EL (cell line): ENCODE measurements at places on chromosomes 5 and 9.

GRCh38 chr5:91521334-91521733, 138.2 kb upstream of the ARRDC3 start:
- DNase-seq = no peak

DNA sequence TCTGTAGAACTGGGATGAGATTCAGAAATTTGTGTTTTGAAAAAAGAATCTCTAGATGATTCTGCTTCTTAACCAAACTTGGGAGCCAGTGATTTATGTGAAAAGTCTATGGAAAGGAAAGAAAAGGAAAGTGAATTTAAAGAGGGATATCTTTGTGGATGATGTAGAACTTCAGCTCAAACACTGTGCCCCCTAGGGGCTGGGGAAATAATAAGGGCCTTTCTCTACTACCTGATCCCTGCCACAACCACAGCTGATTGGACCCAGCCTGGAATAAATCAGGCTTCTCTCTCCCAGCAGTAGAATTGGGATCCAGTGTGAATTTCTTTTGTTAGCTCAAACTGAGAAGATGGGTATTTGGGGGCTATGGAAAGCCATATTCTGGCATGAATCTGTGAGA, 155.0 kb downstream of the PRELID2 start:
- DNase-seq = peak; percentile 8

DNA sequence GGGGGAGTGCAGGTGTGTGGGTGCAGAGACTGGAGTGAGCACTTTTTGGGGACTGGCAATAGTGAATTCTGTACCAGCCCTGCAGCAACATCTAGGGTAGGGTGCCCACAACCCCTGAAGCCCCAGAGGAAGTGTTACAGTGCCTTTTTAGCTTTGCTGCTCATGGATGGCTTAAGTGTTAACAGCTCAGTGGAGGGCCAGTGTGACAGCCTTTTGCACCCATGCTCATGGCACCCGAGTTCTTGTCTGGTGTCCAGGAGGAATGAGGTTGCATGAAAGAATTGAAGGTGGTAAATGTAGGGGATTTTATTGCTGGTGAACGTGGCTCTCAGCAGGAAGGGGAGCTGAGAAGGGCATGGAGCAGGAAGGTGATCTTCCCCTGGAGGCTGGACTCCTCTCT, 107.3 kb downstream of the MRPL36 start:
- DNase-seq = no peak

DNA sequence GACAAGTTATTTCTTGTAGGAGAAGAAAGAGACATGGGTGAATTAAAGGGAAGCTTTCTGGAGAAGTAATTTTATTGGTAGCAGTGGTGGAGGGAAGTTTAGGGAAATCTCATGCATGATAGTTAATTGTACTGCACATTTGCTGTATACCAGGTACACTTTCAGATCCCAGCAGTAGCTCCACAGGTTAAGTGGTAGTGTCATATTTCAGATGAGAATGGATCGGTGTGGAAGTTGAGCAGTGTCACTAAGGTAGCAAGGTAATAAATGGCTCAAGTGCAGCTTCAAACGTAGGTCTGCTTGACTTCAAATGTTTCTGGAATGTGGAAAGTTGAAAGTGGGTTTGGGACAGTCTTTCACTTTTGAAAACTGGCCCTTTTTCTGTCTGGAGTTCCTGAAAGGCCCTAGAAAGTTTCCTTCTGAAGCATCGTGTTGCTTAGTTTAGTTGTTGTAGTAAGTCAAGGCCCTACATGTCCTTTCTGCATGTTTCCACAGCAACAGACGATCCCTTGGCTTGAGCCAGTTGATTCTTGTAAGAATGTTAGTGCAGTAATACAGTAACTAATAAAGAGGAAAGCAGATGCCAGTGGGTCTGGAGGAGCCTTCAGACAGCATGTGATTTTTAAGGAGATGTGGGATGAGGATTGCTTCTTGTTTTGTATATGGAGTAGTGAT, 3.7 kb downstream of the CLTA start:
- DNase-seq = no peak

DNA sequence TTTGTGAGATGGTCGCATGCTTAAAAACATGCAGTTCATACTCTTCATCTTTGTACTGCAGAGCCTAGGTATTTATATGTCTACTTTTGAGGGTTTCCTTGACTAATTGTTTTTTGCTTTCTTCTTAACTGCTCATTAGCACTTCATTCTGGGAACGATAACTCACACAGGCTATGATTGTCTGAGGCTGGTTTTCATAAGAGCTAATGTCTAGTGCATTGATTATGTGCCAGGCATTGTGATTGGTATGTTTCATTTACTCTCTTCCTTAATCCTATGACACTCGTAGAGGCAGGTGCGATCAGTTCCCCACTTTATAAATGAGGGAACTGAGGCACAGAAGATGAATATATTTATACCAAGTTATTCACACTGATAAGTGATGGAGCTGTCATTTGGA, 93.6 kb downstream of the INSYN2B start:
- no peak for DNase-seq

GRCh38 chr9:34069831-34070230, 21.1 kb upstream of the UBAP2 start:
- DNase-seq = no peak

DNA sequence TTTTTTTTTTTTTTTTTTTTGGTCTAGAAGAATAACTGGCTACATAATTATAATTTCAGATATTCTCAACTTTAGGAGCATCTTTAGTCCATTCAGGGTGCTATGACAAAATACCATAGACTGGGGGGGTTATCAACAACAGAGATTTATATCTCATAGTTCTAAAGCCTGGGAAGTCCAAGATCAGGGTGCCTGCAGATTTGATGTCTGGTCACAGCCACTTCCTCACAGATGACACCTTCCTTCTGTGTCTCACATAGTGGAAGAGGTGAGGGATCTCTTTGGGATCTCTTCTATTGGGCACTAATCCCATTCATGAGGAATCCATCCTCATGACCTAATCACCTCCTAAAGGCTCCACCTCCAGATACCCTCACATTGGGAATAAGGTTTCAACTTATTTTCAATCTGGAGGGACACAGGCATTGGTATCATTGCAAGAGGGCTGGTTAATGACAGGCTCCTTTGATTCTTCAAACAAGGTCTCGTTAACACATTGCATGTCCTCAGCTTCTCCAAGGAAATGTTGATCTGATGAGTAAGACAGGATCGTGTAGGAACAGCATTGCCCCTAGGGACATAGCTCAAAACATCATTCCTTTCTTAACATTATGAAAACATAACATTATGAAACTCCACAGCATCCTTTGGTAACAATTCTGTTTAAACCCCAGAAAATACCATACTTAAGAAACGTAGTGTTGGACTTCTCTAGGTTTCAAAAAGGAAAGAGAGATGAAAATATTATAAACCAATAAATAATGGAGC, 372.4 kb downstream of the SEMA5A start:
- peak; percentile 92 for DNase-seq

DNA sequence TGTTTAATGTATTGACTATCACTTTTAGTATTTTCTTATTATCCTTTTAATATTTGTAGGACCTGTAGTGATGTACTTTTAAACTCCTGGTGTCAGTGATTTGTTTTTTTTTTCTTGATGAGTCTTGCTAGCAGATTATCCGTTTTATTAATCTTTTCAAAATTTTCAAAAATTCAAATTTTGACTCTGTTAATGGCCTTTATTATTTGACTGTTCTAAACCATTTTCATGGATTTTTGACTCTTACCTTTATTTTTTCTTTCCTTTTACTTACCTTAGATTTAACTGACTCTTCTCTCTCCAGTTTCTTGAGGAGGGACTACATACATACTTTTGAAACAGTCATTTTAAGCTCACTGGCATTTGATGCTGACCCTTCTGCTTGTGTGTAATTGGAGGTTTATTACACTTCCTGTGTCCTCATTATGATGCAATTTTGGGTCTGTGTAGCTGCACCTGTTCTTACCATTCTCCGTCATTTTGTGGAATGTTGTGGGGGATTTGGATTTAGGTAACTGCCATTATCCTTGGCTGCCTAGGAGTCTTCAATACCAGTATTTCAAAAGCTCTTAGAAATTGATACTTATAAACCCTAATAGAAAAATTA, 32.0 kb upstream of the EXOC3 start:
- no peak for DNase-seq

GRCh38 chr9:92119586-92119985, 4.4 kb upstream of the SPTLC1 start:
- no peak for DNase-seq

DNA sequence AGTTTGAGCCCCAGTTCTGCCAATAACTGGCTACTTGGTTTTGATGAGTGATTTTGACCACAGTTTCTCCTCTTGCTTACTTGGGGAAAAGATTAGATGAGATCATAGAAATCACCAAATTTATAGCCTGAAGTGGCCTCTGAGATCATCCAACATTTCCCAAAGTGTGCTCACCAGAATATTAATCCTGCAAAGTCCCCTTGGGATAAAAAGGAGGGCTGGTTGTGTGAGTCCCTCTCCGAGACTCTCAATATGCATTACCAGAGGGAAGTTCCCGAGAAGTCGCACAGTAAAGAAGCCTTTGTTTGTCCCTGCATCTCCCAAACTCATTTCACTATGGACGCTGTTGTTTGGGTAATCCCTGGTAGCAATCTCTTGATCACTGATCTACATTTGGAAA, 88.4 kb upstream of the ADRA1B start:
- DNase-seq = no peak
